ENCODE measurements at places on chromosomes 16 and 17.

DNA sequence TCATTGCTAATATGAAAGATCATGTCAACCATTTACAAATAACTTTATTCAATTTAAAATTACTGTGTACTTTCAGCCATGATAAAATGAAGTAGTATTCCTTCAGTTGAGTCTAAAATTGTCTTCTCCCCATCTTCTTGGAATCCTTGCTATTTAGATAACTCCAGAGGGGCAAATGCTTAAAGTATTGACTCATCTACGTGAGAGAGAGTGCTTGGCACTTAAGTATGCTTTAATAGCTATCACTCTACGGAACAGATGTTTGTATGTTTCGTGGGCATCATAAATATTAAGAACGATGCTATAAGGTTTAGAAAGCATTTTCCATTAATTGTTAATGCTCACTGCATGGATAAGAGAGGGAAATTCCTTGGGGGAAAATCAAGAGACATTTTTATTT lies 69.3 kb upstream of the MED13 start:
- DNase-seq, result no peak

DNA sequence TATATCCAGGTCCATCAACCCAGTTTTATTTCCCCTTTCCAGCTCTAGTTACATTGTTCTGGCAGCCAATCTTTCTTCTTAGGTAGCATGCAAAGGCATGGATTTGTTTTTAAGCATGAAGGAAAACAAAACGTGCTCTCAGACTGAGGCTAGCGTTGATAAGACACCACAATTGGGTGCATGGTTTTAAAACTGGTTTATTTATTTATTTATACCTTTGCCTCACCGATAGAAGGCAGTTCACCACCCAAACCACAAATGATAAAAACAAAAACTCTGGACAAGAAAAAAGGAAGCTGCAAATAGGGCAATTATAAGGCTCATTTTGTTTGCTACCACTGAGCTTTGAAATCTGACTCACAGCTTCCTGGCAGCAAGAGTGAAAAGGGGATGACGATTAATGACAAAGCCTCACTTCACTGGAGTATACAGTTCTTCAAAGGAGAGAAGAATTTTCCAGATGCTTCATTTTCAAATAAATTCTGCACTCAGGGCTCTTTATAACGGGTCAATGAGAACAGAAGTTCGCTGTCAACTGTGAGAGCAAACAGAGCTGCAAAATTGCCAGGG lies 278.4 kb upstream of the IRX5 start:
- no peak for DNase-seq

- DNase-seq, result peak; percentile 81
These were observed 4.9 kb upstream of the CIAO3 start for GRCh38 chr16:745739-746138.

GRCh38 chr16:11410376-11411058 lies 65.3 kb downstream of the RMI2 start:
- DNase-seq, result no peak

DNA sequence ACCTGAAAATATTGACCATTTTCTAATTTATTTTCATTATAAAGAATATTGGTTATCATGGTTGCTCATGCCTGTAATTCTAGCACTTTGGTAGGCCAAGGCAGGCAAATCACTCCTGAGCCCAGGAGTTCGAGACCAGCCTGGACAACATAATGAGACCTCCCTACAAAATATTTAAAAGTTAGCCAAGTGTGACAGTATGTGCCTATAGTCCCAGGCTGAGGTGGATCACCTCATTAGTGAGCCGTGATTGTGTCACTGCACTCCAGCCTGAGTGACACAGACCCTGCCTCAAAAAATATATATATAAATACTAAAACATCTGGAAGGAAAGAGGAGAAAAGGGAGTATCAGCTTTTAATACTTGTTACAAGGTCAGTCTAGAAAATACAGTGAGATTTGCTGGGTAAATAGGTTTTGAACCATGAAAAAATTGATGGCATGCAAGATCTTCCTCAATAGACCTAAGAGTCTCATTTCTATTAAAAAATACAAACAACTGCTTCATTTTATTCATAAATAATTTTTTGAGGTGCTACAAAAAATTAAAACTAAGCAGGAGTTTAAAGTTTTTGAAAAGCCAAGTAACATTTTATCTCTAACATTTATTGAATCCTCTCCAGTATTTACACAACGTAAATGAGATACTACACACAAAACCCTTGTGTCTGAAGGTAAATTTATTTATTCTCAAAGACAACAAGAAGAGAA lies 47.7 kb downstream of the TUBD1 start:
- no peak for DNase-seq

DNA sequence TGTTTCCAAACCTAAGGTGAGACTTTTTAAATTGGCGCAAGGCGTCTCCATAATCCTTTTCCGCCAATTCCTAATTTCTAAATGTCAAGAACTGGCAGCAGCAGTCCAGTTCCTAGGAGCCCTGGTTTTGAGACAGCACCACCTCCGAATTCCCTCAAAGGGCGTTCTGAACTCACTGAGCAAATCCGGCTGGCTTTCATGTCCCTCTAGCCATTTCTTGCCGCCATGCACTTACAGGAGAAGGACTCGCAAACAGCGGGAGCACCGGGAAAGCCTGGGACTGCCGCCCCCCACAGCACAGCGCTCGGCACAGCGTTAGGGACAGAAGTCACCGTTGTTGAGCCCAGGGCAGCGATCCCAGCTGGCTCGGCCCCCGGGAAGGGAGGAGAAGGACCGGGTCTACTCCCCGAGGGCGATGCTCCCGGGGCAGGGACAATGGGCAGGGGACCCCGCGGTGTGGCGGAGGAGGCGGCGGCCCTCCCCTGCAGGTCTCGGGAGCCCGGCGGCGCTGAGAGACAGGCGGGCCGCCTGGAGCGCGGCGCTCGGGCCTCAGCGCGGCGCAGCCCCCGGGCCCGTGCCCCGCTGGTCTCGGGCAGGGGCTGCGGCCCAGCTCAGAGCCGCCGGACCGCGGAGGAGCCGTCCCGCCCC lies 545 bp downstream of the ARHGAP17 start:
- no peak for DNase-seq

DNA sequence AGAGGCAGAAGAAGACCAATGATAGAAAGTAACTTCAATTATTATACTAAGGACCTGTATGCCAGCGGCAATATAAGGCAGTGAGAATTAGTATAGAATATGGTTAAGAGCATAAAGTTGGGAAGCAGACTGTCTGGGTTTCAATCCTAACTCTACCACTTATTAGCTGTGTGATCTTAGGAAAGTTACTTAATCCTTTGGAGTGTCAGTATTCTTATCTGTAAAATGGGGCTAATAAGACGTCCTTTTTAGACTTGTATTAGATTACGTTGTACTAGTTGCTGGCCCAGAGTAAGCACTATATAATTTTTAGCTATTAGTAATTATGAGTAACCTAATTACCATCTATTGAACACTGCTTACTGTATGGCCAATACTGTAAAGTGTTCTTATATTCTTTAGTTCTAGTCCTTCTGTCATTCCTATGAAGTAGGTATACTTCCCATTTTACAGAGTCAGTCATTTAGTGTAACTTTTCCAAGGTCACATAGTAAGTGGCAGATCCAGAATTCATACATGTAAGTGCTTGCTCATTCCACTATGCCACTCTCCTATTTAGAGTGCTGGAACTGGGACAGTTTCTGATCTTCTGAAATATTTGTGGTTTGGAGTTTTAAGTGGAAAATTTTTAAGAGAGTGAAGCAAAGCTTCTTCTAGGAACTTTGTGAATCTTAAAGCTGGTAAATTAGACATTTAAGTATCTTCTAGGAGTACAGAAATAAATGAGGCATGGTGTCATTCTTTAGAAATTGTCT lies 22.5 kb downstream of the HEATR9 start:
- no peak for DNase-seq

DNA sequence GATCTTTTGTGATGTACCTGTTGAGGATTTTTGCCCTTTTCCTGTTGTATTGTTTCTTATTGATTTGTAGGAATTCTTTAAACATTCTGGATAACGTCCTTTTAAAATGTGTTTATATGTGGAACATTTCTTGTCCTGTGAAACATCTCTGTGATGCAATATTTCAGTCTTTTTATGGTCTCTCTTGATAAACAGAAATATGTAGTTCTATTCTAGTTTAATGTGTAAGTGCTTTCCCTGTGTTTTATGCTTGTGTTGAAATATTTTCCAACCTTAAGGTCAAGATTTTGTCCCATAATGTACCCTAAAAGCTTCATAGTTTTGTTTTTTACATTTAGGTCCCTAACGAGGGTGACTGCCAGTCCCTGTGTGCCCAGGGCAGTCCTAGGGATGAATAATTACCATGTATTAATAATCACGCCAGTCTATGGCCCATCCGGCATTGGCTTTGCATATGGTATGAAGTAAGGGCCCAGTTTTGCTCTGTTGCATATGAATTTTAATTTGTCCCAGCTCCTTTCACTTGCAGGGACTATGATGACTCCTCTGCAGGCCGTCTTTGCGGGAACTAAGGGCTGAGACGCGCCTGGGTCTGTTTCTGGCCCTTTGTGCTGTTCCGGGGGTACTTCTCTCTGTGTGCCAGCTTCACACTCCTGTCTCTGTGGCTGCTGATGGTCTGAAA lies 44.2 kb downstream of the RPTOR start:
- DNase-seq, result no peak

All from GM13976 (cell line).